AG08395 (cell line): ENCODE measurements at places on chromosomes 11 and 22.

- DNase-seq = no peak
Measured at GRCh38 chr11:2512431-2513407, 67.9 kb downstream of the KCNQ1 start.

GRCh38 chr11:24754406-24754805 lies 257.6 kb downstream of the LUZP2 start:
- DNase-seq = no peak

GRCh38 chr11:90803366-90803765 lies 580.5 kb upstream of the CHORDC1 start:
- no peak for DNase-seq

- no peak for DNase-seq
Measured at GRCh38 chr11:1209371-1210057, 13.4 kb upstream of the MUC5B start.

- no peak for DNase-seq
Measured at GRCh38 chr11:11296434-11296833, 56.6 kb downstream of the CSNK2A3 start.

DNA sequence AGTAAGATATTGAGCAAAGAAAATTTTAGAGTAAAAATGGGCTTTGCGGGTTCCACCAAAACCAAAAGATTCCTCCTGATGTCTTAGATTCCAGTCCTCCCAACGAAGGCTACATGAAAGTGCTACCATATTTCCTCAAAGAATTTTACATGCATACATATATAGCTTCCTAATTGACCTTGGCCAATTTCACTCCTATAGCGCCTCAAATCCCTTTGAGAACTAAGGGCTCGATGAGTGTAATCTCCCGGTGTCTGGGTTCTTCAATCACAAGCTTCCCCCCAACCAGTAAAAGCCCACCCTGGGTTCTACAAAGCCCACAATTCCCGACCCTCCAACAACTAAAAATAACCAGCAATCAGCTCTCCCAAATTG lies 1.2 kb downstream of the SIK3 start:
- no peak for DNase-seq

DNA sequence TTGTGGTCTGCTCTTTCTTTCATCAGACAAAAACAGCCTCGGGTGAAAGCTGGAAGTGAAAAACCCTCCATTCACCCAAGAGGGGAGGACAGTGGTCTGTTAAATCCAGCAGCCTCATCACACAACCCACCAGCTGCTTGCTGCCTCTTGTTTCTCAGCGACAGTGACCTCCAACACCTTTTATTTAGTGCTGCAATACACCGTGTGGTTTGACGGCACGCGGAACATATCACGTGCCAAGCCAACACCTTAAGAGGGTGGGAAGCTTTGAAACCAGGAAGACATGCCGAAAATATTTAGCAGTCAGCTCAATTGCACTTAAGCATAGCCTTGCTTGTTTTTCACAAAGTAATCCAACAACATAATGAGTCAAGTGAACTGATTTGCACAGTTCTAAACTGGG lies 39.8 kb upstream of the POGLUT3 start:
- no peak for DNase-seq

- DNase-seq = no peak
Measured at GRCh38 chr22:49369726-49370626, 457.7 kb downstream of the BRD1 start.

DNA sequence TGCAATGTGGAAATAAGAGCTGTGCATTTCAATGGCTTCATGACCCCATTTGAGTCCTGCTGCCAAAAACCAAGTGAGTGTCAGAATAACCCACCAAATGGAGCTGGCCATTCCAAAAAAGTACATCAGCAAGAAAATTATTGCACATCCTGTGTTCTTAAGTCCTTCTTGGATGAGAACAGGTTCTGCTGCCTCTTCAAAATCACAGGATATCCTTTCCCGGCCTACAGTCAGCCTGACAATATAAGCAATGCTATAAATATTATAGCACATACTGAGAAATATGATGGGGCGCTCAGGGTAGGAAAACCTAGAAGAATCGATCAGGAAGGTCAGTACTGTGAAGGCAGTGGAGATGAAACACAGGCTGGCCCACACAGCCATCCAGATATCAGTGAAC lies 3.5 kb downstream of the FZD4 start:
- no peak for DNase-seq

- peak; percentile 17 for DNase-seq
Measured at GRCh38 chr11:15073361-15074205, at the start of gene CALCB. TSS of gene CALCB (plus strand) at chr11:15073593. CDS start at chr11:15074719, 1,126 bp downstream.

DNA sequence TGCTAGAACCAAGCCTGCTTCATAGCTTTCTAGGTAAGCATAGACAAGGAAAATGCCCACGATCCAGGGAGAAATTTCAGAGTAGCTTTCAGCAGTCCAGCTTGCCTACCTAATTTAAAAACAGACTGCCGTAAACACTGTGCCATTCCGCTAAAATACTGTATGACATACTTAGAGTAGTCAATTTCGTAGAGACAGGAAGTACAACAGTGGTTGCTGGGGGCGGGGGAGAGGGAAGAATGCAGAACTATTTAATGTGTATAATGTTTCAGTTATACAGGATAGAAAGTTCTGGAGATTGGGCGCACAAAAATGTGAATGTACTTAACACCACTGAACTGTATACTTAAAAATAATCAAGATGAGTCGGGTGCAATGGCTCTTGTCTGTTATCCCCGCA lies 56.7 kb downstream of the C11orf58 start:
- DNase-seq = no peak

DNA sequence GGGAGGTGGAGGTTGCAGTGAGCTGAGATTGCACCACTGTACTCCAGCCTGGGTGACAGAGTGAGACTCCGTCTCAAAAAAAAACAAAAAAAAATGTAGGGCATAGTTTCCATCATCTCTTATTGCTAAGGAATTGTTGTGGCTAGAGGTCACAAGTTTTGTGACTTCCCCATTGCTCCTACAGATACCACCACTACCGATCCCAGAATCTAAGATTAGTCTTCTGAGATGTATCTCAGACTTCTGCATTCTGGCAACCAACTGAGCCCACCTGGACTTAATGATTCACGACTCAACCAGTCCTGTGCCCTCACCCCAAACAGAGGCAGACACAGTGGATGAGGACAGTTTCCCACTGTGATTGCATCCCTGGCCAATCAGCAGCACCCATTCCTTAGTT lies 148.9 kb downstream of the NECTIN1 start:
- no peak for DNase-seq

GRCh38 chr22:42328784-42329145 lies 58.3 kb upstream of the TCF20 start:
- no peak for DNase-seq

GRCh38 chr11:11916981-11917399 lies 75.2 kb downstream of the USP47 start:
- peak; percentile 45 for DNase-seq

- no peak for DNase-seq
Measured at GRCh38 chr11:76742902-76743301, 40.3 kb upstream of the TSKU start.

- peak; percentile 69 for DNase-seq
Measured at GRCh38 chr11:64876835-64877341, 1.5 kb downstream of the EHD1 start.

- no peak for DNase-seq
Measured at GRCh38 chr11:121543836-121544380, 91.1 kb upstream of the SORL1-AS1 start.

DNA sequence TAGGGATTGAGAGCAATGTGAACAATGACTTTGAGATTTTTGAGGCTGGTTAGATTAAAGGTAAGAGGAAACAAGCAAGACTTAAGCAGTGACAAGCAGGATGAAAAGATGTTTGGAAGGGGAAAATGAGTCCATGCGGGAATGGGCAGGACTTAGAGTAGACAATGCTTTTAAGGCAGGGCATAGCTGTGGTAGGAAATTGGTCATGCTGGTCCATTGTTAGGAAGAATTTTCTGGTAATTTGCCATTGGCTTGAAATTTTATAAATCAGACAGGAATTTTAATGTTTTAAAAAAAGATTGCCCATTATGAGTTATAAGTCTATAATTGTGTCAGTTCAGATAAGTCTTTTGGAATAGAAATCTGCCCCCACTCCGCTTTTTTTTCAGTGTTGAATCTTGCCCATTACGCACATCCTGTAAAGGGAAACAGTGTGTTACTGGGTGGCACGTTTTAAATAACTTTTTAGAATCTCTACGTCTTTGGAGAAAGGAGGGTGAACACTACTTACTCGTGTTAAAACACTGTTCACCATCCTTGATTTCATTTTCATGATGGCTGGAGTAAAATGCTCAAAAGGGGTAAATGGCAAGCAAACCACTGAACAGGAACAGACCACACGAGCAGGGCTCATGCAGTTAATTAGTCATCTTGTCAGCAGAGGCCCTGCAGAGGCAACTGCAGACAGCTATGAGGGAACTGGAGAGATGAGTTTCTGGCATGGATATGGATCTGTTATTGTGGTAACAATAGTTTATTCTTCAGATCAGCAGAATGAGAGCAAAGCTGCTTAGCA lies 25.0 kb downstream of the SWAP70 start:
- peak; percentile 71 for DNase-seq

DNA sequence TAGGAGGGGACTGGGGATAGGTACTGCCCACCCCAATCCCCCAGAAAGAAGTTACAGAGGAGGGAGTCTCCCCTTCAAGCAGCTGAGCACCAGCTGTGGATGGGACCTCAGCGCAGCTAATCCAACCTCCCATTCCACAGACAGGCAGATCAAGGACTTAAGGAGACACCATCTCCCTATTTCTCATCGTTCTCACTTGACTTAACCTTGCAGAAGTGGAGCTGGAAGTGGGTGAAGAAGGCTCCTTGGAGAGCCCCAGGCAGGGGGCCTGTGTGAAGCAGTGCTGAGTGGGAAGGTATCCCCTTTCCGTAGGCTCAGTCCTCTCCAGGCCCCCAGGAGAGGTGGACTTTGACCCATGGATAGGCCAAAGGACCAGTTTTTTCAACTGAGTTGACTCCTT lies 27.3 kb downstream of the USP35 start:
- no peak for DNase-seq

DNA sequence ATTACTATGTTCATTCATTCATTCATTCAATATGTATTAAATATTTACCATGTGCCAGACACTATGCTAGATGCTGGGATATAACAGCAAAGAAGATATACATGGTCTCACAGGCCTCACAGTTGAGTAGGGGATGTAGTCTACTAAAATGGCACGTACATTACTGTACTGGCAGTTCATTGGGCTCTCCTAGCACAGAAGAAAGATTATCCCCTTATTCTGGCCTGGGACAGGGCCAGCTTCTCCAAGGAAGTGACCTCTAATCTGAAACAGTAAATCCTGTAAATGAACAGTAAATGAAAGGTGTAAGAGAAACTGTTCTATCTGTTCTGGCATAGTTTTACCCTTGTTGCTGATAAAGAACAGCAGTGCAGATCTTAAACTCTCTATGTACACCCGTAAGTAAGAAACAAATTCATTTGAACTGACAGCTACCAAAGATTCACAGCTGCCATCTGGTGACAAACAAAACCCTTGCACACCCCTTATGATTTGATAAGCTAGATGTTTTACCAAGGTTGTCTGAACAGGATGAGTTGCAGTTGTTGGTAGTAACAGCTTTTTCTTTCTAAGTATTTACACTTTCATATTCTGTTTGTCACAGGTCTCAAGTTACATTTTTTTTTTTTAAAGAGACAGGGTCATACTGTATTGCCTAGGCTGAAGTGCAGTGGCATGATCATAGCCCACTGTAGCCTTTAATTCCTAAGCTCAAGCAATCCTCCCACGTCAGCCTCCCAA lies 263.1 kb downstream of the TMEM135 start:
- no peak for DNase-seq

DNA sequence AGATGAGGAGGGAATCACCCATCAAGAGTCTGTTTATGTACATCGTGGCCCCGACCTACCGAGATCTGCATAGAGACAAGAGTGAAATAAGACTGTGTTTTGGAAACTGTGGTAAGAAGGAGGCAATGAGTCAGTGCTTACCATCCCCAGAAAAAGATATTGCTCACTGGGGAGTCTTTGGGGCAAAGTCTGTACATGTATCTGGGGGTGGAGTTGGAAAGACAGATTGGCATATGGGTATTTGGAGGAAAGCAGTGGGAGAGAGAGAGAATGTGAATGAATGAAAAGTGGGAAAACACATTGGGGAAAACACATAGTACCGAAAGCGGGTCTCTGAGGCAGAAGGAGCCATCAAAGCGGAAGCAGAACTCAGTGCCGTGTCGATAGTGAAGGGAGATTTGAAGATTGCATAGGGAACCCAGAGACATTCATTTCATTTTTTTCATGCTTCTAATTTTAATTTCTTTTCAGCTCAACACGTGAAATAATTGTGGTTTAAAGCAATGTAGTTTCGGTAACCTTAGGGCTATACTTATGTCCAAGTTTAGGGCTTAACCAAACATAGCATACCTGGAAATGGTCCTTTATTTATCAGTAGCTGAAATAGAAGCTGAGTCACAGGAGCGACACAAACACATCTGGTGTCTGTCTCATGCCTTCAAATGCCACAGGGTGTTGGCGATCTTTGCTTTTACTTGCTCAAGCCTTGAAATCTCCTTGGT lies 98.6 kb upstream of the CD44 start:
- DNase-seq = peak; percentile 72

DNA sequence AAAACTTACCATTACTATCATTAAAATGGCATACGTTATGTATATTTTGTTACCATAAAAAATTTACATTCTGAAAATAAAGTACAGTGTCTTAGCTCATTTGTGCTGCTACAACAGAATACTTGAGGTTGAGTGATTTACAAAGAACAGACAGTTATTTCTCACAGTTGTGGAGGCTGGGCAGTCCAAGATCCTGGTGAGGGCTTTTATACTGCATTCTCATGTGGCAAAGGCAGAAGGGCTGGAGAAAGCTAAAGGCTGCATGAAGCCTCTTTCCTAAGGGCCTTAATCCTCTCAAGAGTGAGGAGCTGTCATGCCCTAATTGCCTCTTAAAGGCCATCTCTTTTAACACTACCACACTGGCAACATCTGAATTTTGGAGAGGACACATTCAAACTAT lies 13.3 kb downstream of the GGTLC2 start:
- no peak for DNase-seq

GRCh38 chr11:41099654-41100053 lies 359.8 kb downstream of the LRRC4C start:
- no peak for DNase-seq

DNA sequence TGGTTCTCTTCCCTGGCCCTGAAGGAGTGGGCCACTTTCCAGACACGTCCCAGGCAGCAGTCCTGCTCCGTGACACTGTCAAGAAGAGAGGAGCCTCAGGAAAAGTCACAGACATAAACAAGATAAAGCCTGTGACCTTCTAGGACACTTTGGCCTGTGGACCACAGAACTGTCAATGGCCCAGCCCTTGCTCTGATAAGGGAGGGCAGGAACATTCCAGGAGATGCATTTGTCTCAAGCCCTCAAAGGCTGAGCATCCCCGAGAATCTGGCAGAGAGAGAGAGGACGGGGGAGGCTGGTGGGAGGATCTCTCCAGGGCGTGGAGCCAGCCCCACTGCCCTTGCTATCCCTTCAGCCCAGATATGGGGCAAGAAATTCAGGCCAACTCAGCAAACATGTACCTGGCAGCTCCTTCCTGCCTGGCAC lies 476.4 kb downstream of the INSC start:
- no peak for DNase-seq
